ENCODE measurements at places on chromosomes 2 and 18.

GRCh38 chr2:30688956-30689401, 118.3 kb downstream of the CAPN13 start:
- DNase-seq = no peak

- DNase-seq = no peak
Observed at GRCh38 chr18:54835944-54836343, 7.7 kb downstream of the RAB27B start.

- no peak for DNase-seq
Observed at GRCh38 chr2:150477347-150477746, 10.1 kb downstream of the RND3 start.

- DNase-seq = no peak
Observed at GRCh38 chr2:143939626-143940330, 580.1 kb downstream of the ZEB2 start.

Measured in NCI-H1105 (cell line).